ENCODE measurements at places on chromosomes 2 and 18.

GRCh38 chr2:2234398-2235195 lies 96.5 kb downstream of the MYT1L start:
- no peak for DNase-seq

- DNase-seq = no peak
Observed at GRCh38 chr2:214574084-214574781, 163.4 kb downstream of the VWC2L start.

- no peak for DNase-seq
Observed at GRCh38 chr2:58671675-58672074, 430.6 kb upstream of the FANCL start.

DNA sequence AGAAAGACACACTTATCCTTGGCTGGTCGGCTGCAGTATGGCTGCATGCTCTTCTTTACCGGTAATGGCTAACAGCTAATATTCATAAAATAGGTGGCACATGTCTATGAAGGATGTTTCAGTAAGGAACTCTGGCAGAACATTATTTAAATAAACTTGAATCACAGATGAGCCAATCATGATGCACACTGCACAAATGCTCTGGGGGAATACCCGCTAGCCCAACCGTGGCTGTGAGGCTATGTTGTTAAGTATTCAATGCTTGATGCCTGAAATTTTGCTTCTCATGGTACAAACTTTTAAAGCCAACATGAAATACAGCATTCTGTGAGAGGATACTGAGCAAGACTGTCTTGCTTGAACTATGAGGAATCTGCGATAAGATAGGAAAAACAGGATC lies 505.8 kb downstream of the ZEB2 start:
- no peak for DNase-seq
